ENCODE measurements at places on chromosomes 4 and X.
A peak's percentile ranks its signal among the peaks of the same experiment; 100 is the strongest.

DNA sequence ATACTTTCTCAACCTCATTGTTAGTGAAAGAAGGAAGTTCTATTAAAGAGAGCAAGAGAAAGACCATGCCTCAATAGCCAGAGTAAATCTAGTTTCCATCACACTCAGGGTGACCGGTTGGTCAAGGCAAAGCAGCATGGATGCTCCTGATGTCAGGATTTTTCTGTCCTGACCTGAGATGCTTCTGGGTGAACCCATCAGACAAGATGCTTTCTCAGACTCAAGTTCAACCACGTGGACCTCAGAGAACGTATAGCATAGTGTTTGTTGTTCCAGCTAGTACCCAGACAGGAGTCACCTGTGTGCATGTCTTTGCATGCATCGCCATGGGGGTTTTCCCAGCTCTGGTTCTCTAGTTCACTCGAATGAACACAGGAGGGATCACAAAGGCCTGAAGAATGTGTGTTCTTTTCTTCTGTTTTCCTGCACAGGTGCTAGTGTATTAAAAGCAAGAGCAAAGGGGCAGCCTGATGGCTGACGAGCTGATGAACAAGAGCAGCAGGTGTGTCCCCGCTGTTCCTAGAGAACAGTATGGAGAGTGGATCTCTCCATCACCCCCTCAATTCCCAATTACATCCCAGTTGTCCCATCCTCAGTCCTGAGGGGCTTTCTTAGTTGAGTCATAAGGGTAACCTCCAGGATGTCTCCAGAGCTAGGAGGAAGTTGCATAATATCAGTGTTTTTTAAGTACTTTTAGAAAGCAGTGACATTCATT is 110.5 kb upstream of the ENPP6 start:
- DNase-seq = no peak

- DNase-seq = no peak
Observed at GRCh38 chr4:113625902-113626301, 135.6 kb downstream of the CAMK2D start.

DNA sequence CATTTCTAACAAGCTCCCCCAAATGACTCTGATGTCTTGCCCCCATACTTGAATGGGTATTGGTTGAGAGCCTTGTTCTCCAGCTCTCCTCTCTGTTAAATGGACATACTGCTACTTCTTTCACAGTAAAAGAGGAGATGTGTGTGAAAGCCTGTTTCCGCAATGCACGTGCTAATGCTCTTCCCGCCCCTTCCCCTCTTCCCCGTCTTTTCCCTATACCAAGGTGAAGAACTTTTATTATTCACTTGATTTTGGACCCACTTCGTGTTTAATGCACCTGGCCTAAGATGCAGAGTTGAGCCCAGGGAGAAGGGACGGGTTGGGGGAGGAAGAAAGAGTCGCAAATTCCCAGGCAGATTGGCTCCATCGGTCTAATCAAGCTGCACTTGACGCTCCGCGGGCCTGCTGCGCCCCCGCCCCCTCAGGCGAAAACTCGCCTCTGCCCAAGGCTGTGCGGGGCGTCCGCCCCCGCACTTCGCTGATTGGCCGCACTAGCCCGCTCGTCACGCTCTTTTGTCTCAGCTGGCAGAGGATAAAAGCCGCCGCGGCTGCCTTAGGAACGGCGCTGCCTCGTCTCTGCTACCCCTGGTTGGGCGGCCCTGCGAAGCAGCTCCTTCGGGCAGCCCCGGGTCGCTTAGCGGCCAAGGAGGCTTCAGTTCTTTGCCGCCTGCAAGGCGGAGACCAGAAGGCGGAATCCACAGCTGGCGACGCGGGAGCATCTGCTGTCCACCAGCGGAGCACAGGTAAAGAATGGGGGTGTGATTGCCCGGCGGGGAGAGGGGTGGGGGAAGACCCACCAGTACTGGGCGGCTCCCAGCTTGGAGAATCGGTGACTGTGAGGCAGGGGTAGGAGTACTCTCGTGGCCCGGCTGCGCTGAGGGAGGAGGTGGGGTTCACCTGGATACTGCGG is at the start of gene ZCCHC12:
Gene ZCCHC12, plus strand, starts transcription at position 562 of the 910 bp plus-strand sequence. CDS start 1,421 bp downstream, outside the sequence.
- peak; percentile 49 for DNase-seq

- DNase-seq = no peak
Observed at GRCh38 chr4:41144812-41145211, 69.5 kb downstream of the APBB2 start.

GRCh38 chr4:55125087-55125721 is at the start of gene KDR:
TSS of gene KDR (minus strand) at chr4:55125595. CDS start at chr4:55125293, 302 bp downstream.
- DNase-seq = no peak

DNA sequence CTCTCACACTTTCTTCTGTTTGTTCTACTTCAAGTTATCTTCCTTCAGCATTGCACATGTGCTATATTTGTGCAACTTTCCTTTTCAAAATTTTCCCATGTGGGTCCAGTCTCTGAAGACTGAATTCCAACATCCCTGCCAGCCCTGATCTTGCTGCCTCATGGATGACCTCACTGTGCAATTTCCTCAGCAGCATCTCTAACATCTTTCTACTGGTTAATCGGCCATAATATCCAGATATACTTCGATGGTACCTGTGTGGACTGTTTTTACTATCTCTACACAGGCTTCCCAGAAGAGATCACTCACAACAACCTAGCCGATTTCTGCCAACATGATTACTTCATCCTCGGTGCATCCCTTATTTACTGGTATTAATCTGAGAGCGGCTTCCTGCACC is 41.5 kb downstream of the GPM6A start:
- no peak for DNase-seq

GRCh38 chr4:150123087-150123486 is 44.8 kb downstream of the DCLK2 start:
- no peak for DNase-seq

DNA sequence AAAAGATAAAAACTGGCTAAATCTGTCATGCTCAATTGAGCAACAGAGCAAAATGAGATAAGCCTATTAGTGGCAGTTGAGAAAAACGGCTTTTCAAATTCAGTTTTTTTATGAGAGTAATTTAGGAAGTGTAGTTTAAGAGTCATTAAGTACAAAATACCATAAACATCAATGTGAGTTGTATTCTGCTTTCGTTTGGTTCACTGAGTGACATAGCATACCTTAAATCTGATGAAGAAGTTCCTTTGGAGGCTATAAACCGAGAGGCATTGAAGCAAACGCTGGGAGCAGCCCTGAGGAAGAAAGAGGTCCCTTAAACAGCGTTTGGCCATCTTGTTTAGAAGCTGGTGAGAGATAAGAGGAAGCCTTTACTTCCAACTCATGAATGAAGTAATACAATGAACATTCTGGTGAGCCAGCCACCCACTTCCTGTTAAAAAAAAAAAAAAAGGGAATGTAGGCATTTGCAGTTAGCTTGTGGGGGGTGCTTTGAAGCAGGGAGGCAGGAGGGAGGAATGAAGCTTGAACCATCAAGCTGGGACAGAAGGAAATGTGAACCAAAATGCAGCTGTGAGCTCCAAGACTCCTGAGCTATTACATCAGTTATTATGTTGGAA is 132.3 kb downstream of the ZNF330 start:
- no peak for DNase-seq

- DNase-seq = no peak
Observed at GRCh38 chr4:15182600-15183220, 180.4 kb downstream of the CPEB2 start.

DNA sequence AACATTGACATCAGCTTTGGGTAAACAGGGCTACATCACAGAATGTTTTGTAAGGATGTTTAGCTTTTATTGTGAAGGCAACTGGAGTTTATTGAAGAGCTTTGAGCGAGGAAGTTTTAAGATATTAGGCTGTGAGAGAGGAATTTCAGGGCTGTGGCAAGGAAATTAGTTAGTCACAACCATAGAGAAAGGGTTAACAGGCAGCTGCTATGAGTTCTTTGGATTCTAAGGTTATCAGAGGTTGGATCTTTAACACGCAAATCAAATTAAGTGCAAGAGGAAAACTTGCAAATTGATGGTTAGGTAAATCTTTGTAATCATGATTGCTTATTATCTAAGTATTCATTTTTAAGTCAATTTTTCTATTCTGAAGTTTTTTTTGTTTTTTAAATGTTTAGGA is 156.0 kb downstream of the UGT8 start:
- no peak for DNase-seq

GRCh38 chr4:80072228-80072743 is 743 bp downstream of the ANTXR2 start:
- peak; percentile 74 for DNase-seq

GRCh38 chr4:13849778-13850177 is 222.3 kb upstream of the BOD1L1 start:
- no peak for DNase-seq

GRCh38 chrX:115968436-115969252 is 201.9 kb upstream of the AGTR2 start:
- DNase-seq = no peak

DNA sequence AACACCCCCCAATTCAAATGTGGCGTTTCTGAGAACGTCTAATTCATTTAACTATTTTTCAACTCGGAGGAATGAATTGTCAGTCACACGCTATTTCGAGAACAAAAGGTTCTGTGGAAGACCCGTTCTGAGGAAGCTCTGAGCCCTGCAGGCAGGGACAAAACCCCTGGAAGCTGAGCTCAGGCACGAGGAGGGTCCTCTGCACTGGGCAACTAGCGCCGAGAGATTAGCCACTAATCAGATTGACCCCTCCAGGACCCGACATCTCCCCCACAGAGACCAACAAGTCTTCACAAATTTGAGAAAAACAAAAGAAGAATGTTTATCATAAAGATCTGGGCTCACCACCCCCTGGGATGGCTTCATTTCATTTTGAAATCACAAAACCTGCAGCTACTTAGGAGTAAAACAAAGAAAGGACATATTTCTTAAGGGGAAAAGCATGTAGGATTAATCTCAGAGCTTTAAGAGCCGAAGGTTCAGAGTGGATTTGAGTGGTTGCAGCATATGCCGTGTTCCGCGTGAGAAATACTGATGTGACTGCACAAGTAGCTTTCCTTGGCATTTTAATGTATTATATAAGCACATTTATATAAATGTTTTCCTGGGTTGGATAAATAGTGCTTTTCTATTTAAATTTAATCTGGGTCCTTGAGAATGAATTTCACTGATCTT is 41.8 kb downstream of the ADRA2C start:
- no peak for DNase-seq

DNA sequence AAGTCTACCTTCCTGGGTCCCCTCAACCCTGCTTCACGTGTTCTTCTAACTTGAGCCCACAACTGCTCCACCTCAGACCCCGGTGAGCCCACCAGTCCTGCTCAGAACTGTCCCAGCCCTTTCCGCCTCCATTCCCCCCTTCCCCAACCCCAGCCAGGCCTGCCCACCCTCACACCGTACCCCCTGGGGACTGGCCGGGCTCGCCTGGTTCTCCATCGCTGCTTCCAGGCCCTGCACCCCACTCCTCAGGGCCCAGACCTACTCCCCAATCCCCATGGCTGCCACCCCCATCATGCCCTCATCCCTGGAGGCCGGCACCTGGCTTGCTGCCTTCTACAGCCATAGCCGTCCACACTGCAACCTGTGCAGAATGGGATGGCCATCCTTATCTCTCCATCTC is 23.4 kb downstream of the ADRA2C start:
- DNase-seq = no peak

DNA sequence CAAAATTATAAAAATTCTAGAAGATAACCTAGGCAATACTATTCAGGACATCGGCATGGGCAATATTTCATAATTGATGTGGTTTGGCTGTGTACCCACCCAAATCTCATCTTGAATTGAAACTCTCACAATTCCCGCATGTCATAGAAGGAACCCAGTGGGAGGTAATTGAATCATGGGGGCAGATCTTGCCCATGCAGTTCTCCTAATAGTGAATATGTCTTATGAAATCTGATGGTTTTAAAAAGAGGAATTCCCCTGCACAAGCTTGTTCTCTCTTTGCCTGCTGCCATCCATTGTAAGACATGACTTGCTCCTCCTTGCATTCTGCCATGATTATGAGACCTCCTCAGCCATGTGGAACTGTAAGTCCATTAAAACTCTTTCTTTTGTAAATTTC is 77.7 kb downstream of the DDX60 start:
- DNase-seq = no peak

GRCh38 chr4:26749867-26750266 is 110.8 kb upstream of the STIM2 start:
- DNase-seq = no peak

- no peak for DNase-seq
Observed at GRCh38 chr4:98509721-98510120, 148.7 kb downstream of the TSPAN5 start.

GRCh38 chr4:31261632-31262031 is 541.5 kb downstream of the PCDH7 start:
- no peak for DNase-seq

- DNase-seq = no peak
Observed at GRCh38 chr4:178696515-178696914, 1254.3 kb upstream of the AGA start.

GRCh38 chr4:108072300-108072699 is 82.6 kb downstream of the HADH start:
- DNase-seq = no peak

All from stimulated activated effector memory CD8-positive, alpha-beta T cell treated with anti-CD3 and anti-CD28 coated beads, Interleukin-12 subunit alpha, Interleukin-12 subunit beta, amount 100 ng/mL, for 72 hours (primary cell).